ENCODE measurements at places on chromosomes 7 and 10. TPM values are rescaled to one million over a fixed set of nuclear protein-coding genes. Genes with fewer than 3 reads are reported as not detected.

The AKR1C1 gene
- total RNA-seq: 6.5 TPM

The GRB10 gene
- 13.0 TPM for total RNA-seq

The PON2 gene
- total RNA-seq: 71.6 TPM

The PRSS58 gene
- total RNA-seq: not detected

The EBLN1 gene
- total RNA-seq: 0.09 TPM

The CCNJ gene
- total RNA-seq: 5.5 TPM

The DYNC1I1 gene
- 0.53 TPM for total RNA-seq

The SEMA3C gene
- 270 TPM for total RNA-seq
